ENCODE measurements at places on chromosomes 13 and 19. TPM values are rescaled to one million over a fixed set of nuclear protein-coding genes. Genes with fewer than 3 reads are reported as not detected.

The ZNF534 gene
- total RNA-seq = 0.62 TPM

The BEST2 gene
- not detected for total RNA-seq

The ZNF724 gene
- total RNA-seq = 75.1 TPM

The PINLYP gene
- total RNA-seq = 8.6 TPM

The RDH8 gene
- not detected for total RNA-seq

The PNPLA6 gene
- 25.5 TPM for total RNA-seq

The LILRA6 gene
- total RNA-seq = not detected

The CBY2 gene
- total RNA-seq = not detected

The PRR22 gene
- 0.40 TPM for total RNA-seq

The COQ8B gene
- 27.7 TPM for total RNA-seq

The LSM7 gene
- total RNA-seq = 317 TPM

The C19orf33 gene
- total RNA-seq = not detected

The MBD3L2 gene
- not detected for total RNA-seq

The SOHLH2 gene
- total RNA-seq = 1.1 TPM

The TEX29 gene
- not detected for total RNA-seq

The IGSF23 gene
- not detected for total RNA-seq

The SIN3B gene
- total RNA-seq = 21.2 TPM

The MIR17HG gene
- 53.4 TPM for total RNA-seq

The ELSPBP1 gene
- total RNA-seq = not detected

The ZNF793 gene
- total RNA-seq = 17.3 TPM

The IGLON5 gene
- total RNA-seq = 5.4 TPM

The CEACAM20 gene
- total RNA-seq = not detected

The GRAMD1A gene
- total RNA-seq = 27.2 TPM

The IL17D gene
- total RNA-seq = 2.6 TPM

The SRRM5 gene
- total RNA-seq = 0.25 TPM

All from neural progenitor cell (in vitro differentiated cells).